ENCODE measurements at places on chromosomes 1 and 21. TPM values are rescaled to one million over a fixed set of nuclear protein-coding genes. Genes with fewer than 3 reads are reported as not detected.

GRCh38 chr1:206867716-206868115 lies 2.3 kb downstream of the IL20 start:
- no peak for DNase-seq

DNA sequence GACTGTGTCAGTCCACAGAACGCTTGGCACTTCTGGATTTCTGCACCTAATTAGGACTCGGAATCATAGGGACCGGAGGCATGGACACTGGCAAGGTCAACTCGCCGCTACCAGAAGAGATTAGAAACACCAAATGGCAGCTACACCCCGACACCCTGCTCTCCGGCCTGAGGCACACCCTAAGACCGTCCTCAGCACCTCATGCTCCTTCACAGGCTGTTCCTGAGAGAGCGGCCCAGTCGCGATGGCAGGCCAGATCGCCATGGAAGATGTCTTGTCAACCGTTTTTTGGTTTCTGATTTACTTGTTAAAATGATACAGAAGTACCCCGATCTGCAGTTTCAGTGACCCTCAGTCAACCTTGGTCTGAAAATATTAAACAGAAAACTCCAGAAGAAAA lies 46.8 kb downstream of the NPHP4 start:
- DNase-seq: no peak

DNA sequence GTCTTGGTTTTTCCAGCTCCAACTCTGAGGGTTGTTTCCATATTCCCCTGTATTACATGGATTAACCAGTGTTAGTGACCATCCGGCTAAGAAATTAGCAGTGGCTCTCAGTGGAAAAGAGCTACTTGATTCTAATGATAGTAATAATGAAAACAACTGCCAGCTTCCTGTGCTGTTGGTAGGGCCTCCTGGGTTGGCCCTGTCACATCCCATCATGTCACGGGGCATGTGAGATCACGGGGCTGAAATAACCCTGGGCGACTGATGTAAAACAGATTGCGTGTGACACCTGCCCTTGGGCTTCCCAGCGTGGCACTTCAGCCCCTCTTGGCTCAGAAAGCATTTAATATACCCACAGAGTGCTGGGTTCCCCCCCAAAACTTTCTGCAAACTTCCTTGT lies 149.0 kb downstream of the ROR1 start:
- DNase-seq: no peak

- DNase-seq: no peak
Observed at GRCh38 chr1:38481871-38482826, 377.4 kb downstream of the RRAGC start.

DNA sequence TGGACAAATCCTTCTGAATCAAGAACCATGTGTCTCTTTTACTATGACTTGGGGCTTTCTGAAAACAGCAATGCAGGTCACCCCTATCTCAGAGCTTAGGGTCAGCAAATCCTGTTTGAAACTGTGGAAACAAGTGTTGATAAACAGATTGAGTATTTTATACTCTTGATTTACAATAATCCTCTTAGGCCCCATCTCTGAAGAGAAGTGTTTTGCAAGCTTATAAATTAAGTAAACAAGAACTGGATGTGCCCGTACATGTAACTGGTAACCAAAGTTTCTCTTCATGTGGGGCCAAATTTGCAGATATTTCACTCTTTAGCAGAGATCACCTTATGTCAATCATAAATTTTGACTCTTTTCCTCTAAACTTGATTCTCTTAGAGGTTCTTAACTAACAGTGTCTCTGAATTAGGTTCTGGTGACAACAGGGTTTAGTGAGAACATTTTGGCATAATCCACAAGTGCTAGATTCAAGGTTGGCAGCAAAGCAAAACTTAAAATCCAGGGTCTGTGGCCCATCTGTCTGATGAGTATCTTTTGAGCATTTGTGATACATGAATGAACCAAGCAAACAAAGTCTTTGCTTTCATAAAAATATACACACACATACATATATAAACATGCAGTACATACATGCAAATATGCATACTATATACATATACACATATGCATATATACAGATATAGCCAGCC lies 183.0 kb upstream of the HOOK1 start:
- DNase-seq: no peak

Gene POU3F1
- not detected for total RNA-seq
